ENCODE measurements at places on chromosomes 7 and 10.

GRCh38 chr10:104816501-104816900 is 175.4 kb downstream of the SORCS3 start:
- no peak for DNase-seq

DNA sequence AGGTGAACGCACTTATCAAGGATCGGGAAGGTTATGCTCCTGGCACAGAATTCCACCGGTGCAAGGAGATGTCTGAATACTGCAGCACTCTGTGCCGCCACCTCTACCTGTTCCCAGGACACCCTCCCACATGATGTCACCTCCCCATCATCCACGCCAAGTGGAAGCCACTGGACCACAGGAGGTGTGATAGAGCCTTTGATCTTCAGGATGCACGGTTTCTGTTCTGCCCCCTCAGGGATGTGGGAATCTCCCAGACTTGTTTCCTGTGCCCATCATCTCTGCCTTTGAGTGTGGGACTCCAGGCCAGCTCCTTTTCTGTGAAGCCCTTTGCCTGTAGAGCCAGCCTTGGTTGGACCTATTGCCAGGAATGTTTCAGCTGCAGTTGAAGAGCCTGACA is 11.0 kb upstream of the CLCN1 start:
- no peak for DNase-seq

GRCh38 chr7:28790467-28790866 is 167.7 kb downstream of the TRIL start:
- DNase-seq, result no peak

DNA sequence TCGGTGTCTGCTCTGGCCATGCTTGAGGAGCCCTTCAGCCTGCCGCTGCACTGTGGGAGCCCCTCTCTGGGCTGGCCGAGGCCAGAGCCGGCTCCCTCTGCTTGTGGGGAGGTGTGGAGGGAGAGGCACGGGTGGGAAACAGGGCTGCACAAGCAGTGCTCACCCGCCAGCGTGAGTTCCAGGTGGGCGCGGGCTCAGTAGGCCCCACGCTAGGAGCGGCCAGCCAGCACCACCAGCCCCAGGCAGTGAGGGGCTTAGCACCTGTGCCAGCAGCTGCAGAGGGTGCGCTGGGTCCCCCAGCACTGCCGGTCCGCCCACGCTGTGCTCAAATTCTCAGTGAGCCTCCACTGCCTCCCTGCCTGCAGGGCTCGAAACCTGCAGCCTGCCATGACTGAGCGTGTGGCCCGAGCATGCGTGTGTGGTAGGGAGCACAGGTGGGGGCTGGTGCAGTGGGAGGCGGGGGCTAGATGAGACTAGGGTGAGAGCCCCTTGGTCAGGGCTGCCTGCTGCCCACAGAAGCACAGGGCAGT is 223.0 kb downstream of the ZNF248 start:
- DNase-seq, result no peak

- DNase-seq, result no peak
Measured at GRCh38 chr10:60267802-60268201, 121.9 kb downstream of the ANK3 start.

- no peak for DNase-seq
Measured at GRCh38 chr7:129734400-129734799, 122.9 kb downstream of the NRF1 start.

GRCh38 chr7:75055155-75055554 is 18.4 kb downstream of the RCC1L start:
- no peak for DNase-seq

- DNase-seq, result no peak
Measured at GRCh38 chr7:16463949-16464715, 1.4 kb downstream of the SOSTDC1 start.

GRCh38 chr10:131726076-131726880 is 174.5 kb upstream of the PPP2R2D start:
- no peak for DNase-seq

- DNase-seq, result peak; percentile 71
Measured at GRCh38 chr7:29243910-29244655, 49.5 kb downstream of the CHN2 start.

DNA sequence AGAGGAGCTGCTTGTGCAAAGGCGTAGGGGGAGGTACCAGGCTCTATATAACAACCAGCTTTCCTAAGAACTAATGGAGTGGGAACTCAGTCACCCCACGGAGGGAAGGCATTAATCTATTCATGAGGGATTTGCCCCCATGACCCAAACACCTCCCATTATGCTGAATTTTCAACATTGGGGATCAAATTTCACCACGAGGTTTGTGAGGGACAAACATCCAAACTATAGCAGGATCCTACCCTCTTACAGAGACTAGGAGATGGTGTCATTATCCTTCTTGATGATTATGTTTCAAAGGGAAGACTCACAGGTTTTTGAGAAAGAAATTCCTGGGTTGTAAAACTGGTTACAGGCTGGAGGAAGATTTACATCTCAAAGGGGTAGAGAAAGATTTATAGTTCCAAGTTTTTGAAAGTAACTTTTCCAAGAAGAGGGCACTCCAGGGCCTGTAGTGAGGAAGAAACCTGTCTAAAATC is 295.0 kb upstream of the DKK1 start:
- DNase-seq, result no peak

- no peak for DNase-seq
Measured at GRCh38 chr7:90425376-90425775, 22.1 kb downstream of the CLDN12 start.

- DNase-seq, result no peak
Measured at GRCh38 chr7:143002898-143003297, 24.0 kb downstream of the OR9A2 start.

DNA sequence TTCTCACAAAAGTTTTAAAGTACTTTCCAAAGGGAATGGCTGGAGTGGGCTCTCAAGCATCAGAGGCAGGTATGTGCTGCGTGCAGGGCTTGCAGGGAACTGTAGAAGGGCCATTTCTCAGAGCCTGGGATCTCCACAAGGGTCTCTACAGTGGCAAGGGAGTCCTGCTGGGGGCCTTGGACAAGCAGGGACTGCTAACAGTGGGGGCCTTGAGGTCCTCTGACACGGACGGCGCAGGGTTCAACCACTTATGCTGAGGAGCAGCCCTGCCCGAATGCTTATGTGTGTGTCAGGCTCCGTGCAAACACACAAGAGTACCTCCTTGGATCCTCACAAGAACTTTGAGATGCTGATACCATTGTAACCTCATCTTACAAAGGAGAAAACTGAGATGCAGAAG is 342.1 kb upstream of the COBL start:
- no peak for DNase-seq

DNA sequence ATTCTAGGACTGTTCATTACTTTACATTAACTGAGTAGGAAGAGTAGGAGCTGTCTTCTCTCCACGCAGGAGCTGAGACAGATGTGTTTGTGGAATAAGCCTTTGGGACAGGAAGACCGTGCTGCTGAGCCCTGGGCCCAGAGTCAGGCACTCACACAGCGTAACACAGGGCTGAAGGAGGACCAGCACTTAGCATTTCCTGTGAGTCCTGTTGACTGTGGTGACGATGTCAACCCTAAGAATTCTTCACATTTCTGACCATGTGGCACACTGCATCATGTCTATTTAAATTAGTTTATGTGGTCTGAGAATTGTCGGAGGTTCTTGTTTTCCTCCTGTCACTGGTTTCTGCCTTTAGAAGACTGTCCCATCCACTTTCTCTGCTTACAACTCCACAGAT is 117.2 kb downstream of the PIP4K2A start:
- no peak for DNase-seq

GRCh38 chr10:8365935-8366911 is 311.7 kb downstream of the GATA3 start:
- DNase-seq, result peak; percentile 48

- DNase-seq, result no peak
Measured at GRCh38 chr10:105139363-105139896, 498.3 kb downstream of the SORCS3 start.

- DNase-seq, result no peak
Measured at GRCh38 chr7:15430911-15431310, 130.9 kb downstream of the AGMO start.

DNA sequence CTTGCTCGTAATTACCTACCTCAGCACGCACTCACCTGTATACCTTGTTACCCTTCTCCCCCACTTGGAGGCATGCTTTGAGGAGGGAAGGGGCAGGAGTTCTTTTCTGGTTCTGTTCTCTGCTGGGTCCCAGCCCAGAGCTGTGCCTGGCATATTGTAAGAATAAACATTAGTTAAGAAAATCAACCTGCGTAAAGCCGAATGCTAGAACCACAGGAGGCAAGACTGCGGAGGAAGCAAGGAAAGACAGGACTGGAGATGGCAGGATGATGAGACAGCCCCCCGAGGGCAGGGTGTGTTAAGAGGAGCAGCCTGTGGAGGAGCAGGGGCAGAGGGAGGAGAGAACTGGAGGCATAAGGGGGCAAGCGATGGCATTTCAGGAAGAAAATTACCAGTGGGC is 9.5 kb downstream of the C10orf53 start:
- DNase-seq, result no peak

- no peak for DNase-seq
Measured at GRCh38 chr7:86664486-86664885, 20.8 kb downstream of the GRM3 start.

- no peak for DNase-seq
Measured at GRCh38 chr7:120442838-120443237, 169.9 kb downstream of the KCND2 start.

DNA sequence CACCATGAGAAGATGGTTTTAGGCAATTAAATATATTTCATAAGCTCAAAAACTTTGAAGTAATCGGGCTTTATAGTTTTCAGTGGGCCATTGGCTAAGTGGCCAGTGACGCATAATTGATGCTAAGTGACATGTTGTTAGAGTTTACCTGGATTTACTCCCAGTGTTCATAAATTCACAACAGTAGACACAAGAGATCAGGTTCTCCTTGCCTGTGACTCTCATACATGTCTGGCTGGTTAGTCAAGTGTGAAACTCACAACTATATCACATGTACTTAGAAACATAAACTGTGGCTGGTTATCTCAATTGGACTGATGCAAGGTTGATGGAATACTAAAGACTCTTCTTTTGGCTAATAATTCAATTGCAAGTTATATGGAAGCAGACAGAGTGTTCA is 26.2 kb downstream of the ASB15 start:
- no peak for DNase-seq

- no peak for DNase-seq
Measured at GRCh38 chr10:104138131-104138530, 16.2 kb downstream of the SFR1 start.

GRCh38 chr7:42677751-42678699 is 233.8 kb downstream of the C7orf25 start:
- no peak for DNase-seq

DNA sequence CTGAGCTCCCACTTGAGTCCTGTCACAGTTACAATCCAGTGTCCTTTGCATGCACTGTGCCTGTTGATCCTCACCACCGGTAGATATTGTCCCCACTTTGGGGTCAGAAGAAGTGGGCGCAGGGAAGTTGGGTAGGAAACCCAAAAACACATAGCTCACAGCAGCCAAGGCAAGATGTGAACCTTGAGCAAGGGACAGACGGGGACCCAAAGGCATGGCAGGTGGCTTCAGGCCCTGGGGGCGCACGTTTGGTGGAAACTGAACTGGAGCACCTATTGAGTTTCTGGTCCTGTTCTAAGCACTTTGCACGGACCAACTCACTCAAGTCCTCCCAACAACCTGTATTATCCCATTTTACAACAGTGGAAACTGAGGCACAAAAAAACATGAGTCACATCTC is 82.8 kb upstream of the ZNF716 start:
- no peak for DNase-seq

DNA sequence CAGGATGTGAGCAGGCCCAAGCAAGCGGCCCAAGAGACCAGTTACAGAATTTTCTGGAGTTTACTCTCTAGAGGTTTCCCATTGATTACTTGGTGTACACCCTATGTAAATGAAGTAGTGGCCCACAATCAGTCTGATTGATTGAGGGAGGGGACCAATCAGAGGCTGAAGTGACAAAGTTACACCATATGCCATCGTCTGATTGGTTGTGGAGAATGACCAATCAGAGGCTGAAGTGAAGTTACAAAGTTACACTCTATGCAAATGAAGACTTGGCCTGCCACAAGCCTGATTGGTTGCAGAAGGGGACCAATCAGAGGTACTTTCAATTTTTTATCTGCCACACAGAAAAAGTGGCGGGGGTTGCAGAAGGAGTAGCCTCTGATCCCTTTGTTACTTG is 83.7 kb downstream of the KIF20B start:
- no peak for DNase-seq

GRCh38 chr7:41824284-41824683 is 121.4 kb upstream of the INHBA start:
- DNase-seq, result no peak

- no peak for DNase-seq
Measured at GRCh38 chr10:127044186-127044585, 139.0 kb downstream of the DOCK1 start.

DNA sequence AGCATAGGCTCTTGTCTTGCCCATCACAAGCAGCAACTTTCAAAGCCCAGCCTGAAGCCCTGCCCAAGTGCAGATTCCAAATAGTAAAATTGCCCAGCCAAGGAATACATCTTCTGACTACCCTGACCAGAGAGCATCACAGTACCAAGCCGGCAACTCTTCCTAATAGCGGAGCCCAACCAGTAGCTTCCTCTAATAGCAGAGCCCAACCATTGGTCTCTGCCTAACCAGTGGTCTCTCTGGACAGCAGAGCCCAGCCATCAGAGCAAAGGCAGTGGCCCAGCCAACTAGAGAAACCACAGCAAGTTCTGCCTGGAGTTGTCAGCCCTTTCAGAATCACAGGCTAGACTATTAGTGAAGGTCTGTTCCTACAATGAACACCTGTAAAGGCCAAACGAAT is 285.6 kb downstream of the HGF start:
- DNase-seq, result no peak

DNA sequence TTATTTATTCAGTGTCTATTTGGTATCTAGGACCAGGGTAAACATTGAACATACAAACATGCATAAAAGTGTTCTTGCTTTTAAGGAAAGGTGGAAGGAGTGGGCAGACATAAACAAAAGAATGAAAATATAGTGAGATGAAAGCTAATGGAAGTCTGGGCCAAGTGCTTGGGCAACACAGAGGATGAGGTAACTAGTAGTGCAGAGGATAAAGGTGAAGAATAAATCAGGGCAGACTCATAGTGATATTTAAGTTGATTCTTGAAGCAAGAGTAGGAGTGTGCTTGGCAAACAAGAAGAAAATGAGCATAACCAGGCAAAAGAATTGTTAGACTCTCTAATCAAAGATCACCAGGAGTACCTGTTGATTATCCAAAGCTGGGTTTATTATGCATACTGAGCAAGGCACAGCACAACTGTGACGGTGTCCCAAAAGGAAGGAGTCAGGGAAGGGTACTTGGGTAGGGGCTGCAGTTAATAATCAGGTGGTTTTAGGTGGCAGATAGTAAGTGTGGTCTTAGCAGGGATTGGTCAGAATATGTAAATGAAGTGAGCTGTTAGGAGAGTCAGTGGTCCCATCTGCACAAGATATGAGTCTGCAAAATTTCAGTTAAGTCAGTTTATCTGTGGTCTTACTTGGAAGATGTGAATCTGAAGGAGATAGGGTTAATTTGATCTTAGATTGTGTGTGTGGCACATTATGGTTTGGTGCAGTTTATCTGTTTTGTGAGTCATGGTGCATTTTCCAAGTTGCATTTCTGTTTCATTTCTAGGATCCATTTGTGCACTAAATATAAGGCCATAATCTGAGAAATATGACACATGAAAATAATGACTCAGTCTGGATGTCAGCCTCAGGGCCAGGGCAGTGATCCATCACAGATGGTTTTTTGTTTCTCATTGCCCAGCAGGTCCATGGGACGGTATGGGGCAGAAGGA is 30.6 kb upstream of the TAX1BP1 start:
- no peak for DNase-seq
